ENCODE measurements at places on chromosomes 5 and 9.

- DNase-seq, result no peak
These were observed 682.3 kb upstream of the ST8SIA4 start for GRCh38 chr5:101585366-101585765.

- no peak for DNase-seq
These were observed 78.8 kb upstream of the SPRY4 start for GRCh38 chr5:142403583-142403982.

DNA sequence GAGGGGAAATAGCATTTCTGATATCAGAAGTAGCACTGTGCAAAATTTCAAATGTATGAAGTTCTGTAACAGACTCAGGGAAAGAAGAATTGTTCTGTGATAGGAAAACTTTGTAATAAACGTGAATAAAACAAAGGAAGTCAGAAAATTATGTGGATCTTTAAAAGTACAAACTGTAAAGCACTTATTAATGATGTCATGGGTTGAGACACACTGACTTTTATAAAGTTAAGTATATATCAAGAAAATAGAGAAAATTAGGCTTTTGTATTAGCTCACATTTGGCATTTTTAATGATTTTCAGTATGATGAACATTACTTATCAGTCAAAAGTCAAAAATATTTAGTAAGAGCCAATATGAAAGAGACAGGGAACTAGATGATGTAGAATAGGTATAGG, 1081.7 kb upstream of the EDIL3 start:
- DNase-seq, result no peak

DNA sequence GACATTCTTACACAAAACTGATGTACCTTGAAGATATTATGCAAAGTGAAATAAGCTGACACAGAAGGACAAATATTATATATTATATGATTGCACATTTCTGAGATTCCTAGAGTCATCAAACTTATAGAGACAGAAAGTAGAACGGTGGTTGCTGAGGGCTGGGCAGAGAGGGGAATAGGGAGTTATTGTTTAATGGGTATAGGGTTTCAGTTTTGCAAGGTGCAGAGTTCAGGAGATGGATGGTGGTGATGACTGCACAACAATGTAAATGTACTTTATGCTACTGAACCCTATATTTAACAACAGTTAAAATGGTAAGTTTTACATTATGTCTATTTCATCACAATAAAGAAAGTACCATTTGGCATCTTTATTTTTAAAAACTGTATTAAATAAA, 315.8 kb upstream of the POU5F2 start:
- no peak for DNase-seq

GRCh38 chr5:92147266-92147665, 764.1 kb upstream of the ARRDC3 start:
- DNase-seq, result no peak

GRCh38 chr5:38473008-38473407, 83.4 kb downstream of the LIFR start:
- DNase-seq, result no peak

- DNase-seq, result no peak
These were observed 154.4 kb downstream of the EPB41L4A start for GRCh38 chr5:112264666-112265065.

- DNase-seq, result no peak
These were observed 119.7 kb downstream of the PSD2 start for GRCh38 chr5:139915266-139915665.

DNA sequence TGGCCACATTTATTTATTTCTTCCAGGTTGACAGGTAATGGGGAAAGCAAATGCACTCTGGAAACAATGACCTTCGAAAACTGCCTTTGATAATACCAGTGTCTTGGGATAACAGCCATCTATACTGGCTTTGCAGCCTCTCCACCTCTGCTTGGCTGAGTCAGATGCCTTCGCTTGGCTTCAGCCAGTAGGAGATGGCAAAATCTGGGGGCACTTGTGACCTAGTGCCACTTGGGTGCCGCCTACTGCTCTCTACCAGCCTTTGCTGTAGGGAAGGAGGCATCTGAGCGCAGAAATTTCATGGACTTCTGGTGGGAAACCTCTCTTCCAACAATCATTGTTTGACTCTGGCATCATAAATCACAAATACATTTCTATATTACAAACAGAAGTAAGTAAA, 21.8 kb downstream of the FYB1 start:
- no peak for DNase-seq

DNA sequence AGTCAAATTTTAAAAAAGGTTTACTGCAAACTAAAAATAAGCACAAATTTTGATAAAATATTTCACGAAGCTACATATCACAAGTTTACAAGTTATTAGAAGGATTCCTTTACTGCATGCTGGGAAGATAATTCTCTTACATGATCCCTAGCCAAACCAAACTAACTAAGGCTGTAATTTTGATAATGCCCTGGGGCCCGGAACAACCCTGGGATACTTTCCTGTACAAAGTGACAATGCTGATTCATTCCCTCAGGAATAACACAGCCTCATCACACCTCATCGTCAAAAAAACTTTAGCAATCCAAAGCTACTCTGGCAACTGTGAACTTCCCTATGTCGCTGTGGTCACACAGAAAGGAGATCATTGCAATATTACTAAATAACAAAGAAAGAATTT, 402.9 kb downstream of the RAB3C start:
- DNase-seq, result no peak

Measured in stimulated activated CD8-positive, alpha-beta memory T cell treated with anti-CD3 and anti-CD28 coated beads, Interleukin-4, amount 100 ng/mL, for 1 hour (primary cell).